ENCODE measurements at places on chromosomes 6 and 20.

DNA sequence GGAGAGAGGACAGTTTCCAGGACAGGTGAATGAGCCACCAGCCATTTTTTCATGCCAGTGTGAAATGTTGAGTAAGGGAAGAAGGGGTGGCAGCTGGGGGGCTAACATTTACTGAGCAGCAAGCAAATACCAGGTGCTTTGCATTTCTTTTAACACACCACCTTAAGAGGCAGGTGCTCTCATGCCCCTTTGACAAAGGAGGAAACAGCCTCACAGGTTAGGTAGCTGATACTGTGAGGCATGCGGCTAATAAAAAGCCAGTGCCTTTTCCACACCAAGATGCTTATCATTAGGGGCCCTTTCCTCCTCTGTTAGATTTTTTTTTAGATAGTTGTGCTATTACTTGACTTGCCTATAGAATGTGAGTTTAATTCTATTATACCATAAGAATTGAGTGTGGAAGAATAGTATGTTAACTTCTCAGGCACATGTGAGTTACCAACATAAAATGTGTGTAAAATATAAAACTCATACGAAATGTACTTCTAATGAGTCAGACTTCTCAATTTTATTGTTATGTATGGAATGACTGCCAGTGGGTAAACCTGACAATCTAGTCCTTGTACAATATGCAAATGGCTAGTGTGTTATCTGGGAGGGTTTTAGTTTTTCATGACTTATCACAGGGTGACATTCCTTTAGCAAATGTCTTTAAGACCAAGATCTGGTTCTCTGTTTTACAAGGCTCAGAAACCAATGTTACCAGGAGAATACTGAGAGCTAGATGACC is 260.0 kb downstream of the TMEM242 start:
- DNase-seq: peak; percentile 43

- DNase-seq: peak; percentile 62
Measured at GRCh38 chr6:139029470-139030227, 1.1 kb downstream of the ABRACL start.

GRCh38 chr6:3819161-3820110 is 29.7 kb upstream of the FAM50B start:
- no peak for DNase-seq

DNA sequence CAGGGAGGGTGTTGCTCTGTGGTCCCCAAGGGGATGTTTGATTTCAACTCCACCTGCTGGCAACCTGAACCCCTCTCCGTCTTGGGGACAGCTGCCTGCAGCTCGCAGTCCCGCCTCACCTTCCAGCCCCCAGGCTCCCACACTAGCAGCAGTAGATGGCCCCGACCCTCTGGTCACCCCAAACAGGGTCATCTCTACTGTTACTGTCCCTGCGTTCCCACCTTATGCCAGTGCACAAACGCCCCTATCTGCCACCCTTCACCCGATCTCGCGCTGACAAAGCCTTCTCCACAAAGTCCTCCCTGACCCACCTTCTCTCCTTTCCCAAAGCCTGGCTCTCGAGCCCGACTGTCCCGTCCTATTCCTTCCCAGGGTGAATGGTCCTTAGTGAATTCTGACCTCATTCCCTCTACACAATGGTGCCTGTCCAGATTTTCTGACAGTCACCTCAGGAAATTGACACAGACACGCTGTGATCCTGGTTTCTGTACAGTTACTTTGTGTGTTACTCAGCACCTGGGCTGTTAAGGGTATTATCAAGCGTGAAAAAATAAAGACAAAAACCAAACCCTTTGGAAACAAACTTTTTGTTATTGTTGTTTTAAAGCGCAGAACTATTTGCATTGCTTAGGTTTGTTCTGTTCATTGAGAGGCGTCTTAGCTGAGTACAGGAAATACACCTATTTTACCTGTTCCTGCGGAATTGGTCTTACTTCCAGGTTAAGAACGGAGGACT is 728 bp downstream of the FUT9 start:
- DNase-seq: no peak

DNA sequence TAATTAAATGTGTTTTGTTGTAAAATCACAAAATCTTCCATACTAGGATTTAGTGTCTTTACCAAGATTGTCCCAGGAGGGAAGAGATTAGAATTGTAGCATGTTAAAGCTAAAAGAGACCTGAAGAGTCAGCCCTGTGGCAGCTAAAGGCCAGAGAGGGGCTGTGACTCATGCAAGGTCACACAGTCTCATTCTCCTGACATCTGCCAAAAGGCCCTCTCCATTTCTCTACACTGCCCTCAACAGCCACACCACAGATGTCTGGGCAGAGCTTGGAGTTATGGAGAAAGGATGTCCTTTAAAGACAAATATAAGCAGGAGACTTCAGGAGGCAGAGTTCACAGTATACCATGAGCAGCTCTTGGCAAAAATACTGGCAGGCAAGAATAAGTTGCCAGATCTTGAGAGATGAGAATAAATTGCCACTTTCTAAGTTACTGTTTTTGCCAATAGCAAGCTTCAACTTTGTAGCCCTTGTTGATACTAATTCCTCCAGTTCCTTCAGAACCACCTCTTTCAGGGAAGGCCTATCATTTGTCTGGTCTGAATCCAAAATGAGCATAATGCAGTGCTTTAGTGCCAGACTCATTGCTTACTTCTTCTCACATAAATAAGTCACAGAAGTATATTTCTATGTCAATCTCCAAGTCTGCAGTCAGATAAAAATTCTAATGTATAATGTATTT is 41.7 kb downstream of the AKIRIN2 start:
- DNase-seq: peak; percentile 91

DNA sequence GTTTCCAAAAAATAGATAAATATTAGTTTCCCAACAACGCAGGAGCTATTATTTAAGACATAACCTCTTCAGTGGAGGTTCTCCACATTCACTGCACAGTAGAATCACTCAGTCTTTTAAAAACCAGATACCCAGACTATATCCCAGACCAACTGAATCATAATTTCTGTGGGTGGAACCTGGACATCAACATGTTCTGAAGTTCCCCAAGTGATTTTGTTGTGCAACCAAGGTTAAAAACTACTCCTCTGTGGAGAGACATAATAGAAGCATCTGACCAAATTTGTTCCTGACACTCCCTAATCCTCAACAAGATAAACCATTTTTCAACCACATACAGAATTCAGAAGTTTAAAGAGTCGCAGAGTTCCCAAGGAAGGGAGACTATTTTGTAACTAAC is 42.3 kb downstream of the STK38 start:
- DNase-seq: no peak

DNA sequence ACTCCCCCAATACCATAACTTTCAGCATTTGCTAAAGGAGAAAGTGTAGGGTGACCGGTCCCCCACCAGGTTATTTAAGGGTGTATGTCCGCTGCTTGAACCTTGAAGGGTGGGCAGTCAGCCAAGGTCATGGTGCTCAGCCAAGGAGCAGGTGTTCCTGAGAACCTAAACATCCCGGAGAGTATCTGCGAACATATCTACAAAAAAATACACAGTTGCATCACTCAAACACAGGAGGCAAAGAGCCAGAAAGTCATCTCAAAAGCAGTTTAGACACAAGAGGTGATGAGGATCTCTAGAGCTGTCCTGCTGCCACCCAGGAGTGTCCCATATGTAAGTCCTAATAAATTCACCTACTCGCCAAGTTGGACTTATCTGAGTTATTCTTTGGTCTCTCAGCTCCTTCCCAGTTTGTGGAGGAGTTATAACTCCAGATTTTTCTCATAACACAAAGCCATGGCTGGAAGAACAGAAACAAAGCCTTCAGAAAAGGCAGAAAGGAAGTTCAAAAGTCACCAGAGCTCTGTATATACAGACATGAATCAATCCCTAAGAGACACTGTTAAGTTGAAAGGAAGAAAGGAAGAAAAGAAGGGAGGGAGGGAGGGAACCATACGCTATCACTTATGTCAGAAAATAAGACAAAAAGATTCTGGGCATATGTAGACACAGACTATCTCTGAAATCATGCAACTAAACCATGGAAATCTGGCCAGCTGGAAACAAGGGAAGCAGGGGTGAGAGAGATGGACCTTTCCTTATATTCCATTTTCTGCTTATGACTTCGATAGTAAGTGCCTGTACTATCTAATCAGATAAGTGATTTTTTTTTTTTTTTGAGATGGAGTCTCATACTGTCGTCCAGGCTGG is 11.3 kb downstream of the MBOAT1 start:
- no peak for DNase-seq

Measured in EL (cell line).